ENCODE measurements at places on chromosomes 4 and X.
A peak's percentile ranks its signal among the peaks of the same experiment; 100 is the strongest.

- no peak for DNase-seq
These were observed 9.7 kb downstream of the TMEM184C start for GRCh38 chr4:147626903-147627302.

DNA sequence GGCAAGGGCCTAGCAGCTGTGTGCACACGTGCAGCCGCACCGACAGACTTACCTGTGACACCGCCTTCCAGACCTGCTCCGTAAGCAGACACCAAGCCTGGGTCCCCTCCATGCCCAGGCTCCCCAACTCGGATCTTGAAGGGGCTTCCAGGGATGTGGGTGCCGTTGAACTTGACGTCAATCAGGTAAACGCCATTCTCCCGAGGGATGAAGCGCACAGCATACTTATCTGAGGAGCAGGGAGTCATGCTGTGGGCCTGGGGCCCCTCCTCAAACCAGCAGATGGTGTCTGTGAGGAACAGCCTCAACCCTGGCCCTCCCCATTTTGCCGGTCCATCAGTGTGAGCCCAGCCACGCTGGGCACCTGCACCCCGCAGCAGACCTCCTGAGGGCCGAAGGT, 24.5 kb downstream of the FLNA start:
- no peak for DNase-seq

DNA sequence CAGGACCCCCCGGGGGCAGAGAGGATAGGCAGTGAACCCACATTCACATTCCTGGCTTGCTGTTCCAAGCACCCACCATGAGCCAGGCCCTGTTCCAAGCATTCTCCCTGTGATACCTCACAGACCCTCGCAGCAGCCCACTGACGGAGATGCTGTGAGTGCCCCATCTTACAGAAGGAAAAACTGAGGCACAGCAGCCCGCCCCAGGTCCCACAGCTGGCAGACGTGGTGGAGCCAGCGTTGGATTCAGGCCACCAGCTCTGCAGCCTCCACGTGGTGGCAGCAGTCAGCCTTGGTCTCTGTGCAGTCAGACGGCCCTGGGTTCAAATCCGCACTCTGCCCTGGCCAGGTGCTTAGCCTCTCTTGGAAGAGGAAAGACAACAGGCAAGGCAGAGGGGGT, 16.8 kb downstream of the MAN2B2 start:
- no peak for DNase-seq

GRCh38 chr4:26226629-26227376, 94.0 kb upstream of the RBPJ start:
- peak; percentile 88 for DNase-seq

DNA sequence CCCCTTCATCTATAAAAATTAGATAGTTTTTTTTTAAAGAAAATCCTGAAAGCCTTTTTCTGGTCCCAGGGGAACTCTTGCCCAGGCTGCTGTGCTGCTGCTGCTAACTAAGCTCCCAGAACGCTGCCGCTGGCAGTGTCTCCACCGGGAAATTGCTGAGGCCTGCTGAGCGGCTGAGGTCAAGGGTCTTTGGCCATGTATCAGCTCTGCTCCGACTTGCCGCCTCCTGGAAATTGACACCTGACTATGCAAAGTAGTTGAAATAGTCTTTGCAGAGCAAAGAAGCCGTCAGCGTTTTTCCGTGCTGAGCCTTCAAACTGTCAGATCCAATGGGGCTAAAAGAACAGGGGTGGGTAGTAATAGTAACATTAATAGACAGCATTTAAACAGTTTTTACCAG, 839 bp downstream of the QDPR start:
- peak; percentile 34 for DNase-seq

DNA sequence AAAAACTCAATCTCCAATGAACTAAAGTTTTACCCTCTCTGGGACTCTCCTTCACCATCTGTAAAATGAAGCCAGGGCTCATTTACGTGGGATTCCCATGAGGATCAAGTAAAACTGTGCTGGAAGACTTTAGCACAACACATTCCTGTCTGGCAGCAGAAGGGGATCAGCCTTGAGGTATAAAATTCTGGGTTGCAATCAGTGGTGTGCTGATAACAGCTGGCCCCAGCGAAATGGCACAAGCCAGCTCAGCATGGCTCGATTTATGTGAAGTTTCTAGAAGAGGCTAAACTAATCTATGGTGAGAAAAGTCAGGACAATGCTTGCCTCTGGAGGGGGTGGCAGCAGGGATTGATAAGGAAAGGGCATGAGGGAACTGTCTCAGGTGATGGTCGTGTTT, 28.4 kb downstream of the ZNF630 start:
- DNase-seq = no peak

DNA sequence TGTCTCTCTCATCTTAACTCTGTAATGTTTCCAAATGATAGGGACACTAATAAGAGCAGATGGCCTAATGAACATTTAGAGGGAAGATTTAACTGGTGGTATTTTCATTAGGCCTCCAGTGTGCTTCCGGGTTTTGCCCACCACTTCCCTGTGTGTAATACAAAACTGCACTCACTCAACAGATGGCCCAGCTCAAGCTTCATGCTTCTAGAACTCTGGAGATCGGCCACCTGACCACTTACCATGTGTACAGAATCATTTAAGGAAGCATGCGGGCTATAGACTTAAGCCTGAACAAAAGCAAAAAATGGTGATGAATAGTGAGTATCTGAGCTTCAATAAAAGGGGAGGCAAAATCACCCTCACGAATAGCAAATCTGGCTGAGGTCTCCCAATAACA, 89.3 kb downstream of the SH2D1A start:
- no peak for DNase-seq

DNA sequence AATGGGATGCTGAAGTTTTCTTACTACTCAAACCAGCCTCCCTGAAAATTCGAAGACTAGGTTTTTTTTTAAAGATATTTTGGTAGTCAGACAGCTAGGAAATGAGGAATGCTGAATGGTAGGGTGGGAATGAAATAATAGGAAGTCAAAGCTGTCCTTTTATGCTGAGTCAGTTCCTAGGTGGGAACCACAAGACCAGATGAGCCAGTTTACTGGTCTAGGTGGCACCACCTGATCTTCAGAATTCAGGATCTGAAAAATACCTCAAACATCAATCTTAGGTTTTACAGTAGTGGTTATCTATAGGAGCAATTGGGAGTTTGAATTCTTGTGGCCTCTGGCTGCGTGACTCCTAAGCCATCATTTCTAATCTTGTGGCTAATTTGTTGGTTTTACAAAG, 183.1 kb upstream of the GALNT7 start:
- peak; percentile 50 for DNase-seq

- DNase-seq = no peak
These were observed 383.5 kb upstream of the INTU start for GRCh38 chr4:127249066-127249766.

DNA sequence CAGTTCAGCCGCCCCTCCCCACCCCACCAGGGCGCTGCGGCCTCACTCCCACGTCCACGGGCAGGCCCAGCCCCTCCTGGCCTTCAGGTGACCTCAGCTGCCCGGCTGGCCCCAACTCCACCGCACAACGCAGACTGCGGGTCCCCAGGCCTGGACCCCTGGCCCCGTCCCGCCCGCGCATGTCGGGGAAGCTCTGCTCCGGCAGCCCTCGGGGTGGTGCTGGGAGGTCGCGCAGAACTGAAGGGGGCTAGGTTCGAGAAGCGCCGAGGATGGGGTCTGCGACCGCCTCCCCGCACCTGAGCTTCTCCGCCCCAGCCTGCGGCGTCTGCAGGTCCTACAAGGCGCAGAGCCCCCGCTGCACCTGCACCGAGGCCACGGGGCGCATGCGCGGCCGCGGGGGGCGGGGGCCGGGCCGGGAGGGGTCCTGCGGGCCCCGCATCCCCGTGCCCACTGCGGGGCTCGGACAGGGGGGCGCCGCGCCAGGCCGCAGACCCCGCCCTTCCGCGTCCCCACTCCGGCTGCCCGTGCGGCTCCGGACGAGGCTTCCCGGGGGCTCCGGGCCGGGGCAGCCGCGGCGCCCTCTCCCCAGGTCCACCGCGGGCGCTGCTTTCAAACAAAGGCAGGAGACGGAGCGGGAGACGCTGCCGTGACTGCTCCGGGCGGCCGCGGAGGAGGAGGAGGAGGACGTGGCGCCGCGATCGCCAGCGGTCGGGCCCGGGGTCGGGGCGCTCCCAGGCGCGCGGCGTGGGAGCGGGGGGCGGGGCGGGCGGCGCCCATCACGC, 672 bp upstream of the NAT8L start:
- DNase-seq = no peak

GRCh38 chr4:39569209-39569608, 42.0 kb upstream of the UGDH start:
- no peak for DNase-seq

DNA sequence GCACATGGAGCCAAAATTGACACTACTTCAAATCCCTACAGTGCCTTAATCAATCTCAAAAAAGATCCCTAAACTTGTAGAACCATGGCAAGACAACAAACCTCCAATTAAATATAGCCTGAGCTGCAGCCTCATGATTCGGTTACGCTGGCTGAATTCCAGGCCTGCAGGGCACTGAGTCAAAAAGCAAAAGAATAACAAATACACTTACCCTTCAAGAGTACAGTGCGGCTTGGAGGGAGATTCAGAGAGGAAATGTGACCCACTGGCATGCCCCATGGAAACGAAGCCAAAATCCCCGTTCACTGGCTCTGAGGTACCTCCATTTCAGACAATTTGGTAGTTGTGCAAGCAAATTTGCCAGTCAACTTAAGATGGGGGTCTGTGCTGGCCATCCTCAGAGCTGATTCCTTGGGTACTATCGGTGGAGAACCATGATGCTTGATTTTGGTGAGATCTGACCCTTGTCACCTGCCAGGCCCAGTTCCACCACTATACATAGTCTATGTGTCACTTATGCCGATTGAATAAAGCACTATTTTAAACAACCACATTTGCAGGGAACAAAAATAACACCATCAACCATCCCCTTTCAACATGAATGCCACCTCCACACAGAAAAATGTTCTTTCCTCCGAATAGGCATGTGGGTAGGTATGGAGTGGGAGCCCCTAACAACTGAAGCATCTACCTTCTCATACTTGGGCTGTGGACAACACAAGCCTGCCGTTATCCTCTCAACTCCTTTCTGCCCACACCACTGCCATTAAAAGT, 2.1 kb downstream of the C4orf54 start:
- peak; percentile 61 for DNase-seq

DNA sequence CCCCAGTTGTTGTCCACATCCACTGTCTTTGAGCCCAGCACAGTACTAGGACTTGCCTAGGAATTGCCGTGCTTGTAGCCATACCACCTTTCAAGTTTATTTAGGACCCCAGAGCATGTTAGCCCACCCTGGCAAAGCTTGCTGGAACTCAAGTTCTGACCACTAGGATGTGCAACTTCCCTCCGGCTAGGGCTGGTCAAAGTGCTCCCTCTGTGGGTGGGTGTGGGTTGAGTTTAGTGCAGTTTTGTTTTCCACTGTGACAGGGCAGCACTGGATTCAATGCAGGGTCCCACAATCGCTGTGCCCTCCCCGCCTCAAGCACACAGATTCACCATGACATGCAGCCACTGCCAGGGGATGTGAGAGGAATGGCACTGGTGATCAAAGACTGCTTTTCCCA, 96.0 kb downstream of the RASGEF1B start:
- DNase-seq = no peak

DNA sequence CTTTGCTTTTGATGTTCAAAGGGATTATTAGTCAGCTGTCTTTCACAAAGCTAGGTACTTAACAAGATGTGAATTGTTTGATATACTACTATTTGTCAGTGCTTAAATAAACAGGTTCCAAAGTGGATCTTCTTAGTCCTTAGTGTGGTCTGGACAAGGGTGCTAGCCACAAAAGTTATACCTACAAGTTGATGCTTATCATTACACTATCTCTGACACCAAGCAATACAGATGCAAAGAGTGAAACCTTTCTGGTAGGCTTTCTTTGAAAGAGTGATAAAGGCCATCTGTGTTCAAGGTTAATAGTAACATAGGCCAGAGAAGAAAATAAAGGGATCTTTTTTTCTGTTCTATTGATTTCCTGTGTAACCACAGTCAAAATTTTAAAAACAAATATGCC, 12.2 kb upstream of the RBPJ start:
- DNase-seq = no peak

DNA sequence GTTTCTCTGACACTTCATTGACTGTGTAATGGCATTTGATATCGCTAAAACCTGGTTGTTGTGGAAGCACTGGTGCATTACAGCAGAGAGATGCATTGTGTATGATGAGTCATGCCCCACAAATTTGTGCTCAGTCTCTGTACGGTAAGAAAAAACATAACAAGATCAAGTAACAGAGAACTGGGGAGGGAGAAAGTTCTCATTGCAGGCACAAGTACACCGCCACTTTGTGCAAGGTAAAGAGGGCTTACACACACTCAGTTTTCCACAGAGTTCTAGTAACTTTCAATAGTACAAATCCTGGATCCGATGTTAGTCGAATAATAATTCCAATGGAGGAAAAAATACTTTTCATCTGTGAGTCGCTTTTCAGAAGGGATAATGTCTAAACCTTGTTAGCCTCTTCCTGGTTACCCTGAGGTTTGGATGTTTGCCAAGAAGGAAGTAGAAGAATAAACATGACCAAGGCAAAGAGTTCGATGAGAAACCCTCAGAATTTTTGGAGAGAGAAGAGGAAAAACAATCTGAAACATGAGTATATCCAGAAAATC, 512.5 kb upstream of the SLIT2 start:
- peak; percentile 96 for DNase-seq

DNA sequence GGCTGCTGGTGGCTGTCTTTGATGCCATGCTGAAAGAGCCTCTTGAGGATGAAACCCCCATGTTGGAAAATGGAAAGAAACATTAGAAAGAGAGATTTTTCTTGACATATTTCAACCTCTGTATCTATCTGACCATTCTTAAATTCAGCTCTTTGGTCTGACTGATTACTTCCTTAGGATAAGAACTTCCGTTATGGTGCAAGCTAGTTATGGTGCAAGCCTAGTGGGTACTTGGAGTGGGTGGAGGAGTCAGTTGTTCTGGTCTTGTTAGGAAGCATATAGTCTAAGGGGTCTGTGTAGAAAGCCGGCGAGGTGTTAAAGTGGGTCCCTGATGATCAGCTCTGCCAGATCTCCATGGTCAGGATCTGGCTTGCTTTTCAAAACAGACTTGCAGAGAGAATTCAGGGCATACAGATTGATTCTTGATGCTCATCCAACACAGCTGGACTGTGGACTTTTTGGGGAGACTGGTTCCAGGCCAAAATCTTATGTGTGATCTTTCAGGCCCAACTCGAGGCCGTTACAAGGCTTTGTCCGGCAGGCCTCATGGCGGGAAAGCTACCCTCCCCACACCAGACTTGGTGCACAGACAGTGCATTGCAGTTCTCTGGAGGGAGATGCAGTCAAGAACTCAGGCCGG, 82.8 kb upstream of the BOD1L1 start:
- DNase-seq = no peak

DNA sequence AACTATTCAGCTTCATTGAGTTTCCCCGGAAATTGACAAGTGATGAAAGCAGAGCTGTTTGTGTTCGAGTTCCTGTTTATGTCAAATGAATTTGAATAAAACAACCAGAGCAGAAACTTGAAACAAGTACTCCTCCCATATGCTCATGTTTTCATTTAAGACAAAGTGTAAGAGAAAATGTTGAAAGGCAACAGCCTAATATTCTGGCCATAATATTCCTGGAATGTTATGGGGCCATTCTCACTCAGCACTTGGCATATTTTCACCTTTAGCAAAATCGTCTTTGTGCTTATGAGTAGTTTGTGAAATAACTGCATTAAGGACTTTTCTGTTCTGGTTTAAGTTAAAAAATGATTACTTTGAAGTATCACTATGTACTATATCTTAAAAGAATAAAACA, 276.0 kb upstream of the FAT1 start:
- no peak for DNase-seq

- DNase-seq = no peak
These were observed 78.8 kb upstream of the PRPS1 start for GRCh38 chrX:107549504-107549903.
